ENCODE measurements at places on chromosomes 16 and 17. TPM values are rescaled to one million over a fixed set of nuclear protein-coding genes. Genes with fewer than 3 reads are reported as not detected.

SPEM2 gene
- total RNA-seq, result not detected

TBC1D3B gene
- total RNA-seq, result 4.9 TPM

KRTAP4-4 gene
- not detected for total RNA-seq

KCNAB3 gene
- total RNA-seq, result 0.33 TPM

KRTAP4-11 gene
- not detected for total RNA-seq

ABCC12 gene
- total RNA-seq, result 0.26 TPM

SHISA9 gene
- total RNA-seq, result not detected
